Smooth muscle cell of the umbilical artery (primary cell): ENCODE measurements at places on chromosomes 3 and 15. TPM values are rescaled to one million over a fixed set of nuclear protein-coding genes. Genes with fewer than 3 reads are reported as not detected.

The KNL1 gene
- 1.2 and 14.2 TPM in 2 replicates for total RNA-seq

The FBXO40 gene
- total RNA-seq, result not detected in 2 replicates

The ANKUB1 gene
- not detected in 2 replicates for total RNA-seq

The VPS33B gene
- 16.3 and 18.0 TPM in 2 replicates for total RNA-seq

The CCDC39 gene
- not detected in 2 replicates for total RNA-seq

The UROC1 gene
- not detected in 2 replicates for total RNA-seq

The THSD4 gene
- total RNA-seq, result 35.0 and 159 TPM in 2 replicates

The HIGD2B gene
- total RNA-seq, result not detected in 2 replicates

The TF gene
- under 0.01 and 0.14 TPM in 2 replicates for total RNA-seq

The RARRES1 gene
- 10.9 and 43.9 TPM in 2 replicates for total RNA-seq

The SETD5 gene
- total RNA-seq, result 54.3 and 82.2 TPM in 2 replicates
